ENCODE measurements at places on chromosomes 2 and 18. TPM values are rescaled to one million over a fixed set of nuclear protein-coding genes. Genes with fewer than 3 reads are reported as not detected.

The IL36A gene
- not detected for total RNA-seq

DNA sequence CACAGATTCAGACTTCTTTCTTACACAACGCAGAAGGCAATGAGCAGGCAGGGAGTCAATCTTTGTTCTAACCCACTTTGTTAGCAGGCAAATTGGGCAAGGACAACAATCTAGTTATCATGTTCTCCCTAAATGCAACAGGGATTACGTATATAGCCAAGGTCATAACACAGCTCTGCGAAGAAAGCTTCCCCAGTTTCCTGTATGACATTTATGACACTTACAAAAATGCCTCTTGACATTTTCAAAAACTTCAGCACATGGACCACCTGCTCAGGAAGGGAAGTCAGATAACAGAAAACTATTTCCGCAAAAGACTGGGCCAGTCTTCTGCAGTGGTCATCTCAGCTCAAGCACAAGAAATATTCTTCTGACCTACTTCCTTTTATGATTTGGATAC is 106.1 kb downstream of the IRS1 start:
- DNase-seq: no peak

GRCh38 chr2:201924453-201924852 is 109.2 kb upstream of the FZD7 start:
- no peak for DNase-seq

DNA sequence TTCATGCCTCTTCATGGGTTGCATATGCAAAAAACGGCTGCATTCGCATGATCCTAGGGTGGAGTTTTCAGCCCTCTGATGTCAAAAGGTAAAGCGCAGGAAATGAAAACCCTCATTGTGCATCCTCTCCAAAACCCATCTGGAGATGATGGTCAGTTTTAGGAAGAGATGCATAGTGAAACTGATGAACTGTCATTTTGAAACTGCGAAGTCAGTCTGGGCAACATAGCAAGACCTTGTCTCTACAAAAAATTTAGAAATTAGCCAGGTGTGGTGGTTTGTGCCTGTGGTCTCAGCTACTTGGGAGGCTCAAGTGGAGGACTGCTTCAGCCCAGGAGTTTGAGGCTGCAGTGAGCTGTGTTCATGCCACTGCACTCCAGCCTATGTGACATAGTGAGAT is 2.5 kb upstream of the TTLL4 start:
- no peak for DNase-seq

The DHRS9 gene
- 31.4 TPM for total RNA-seq

The INHBB gene
- 0.74 TPM for total RNA-seq

GRCh38 chr2:239257511-239257937 is 143.3 kb downstream of the HDAC4 start:
- DNase-seq: no peak
